Putamen (tissue), 1 donor: ENCODE measurements at places on chromosomes 4 and X.

DNA sequence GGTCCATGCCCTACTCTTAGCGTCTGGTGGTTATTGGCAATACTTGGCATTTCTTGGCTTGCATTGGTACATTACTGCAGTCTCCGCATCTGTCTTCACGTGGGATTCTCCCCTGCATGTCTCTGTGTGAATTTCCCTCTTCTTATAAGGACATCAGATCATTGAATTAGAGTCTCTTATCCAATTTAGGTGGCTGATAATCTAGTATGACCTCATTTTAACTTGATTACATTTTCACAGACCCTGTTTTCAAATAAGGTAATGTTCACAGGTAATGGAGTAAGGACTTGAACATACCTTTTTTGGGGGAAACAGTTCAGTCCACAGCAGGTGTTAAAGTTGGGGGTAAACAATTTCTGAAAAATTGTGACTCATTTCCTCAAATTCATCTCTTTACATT, 16.6 kb downstream of the KIAA0232 start:
- no peak for DNase-seq

GRCh38 chrX:50852524-50852923, 38.5 kb upstream of the SHROOM4 start:
- no peak for DNase-seq

DNA sequence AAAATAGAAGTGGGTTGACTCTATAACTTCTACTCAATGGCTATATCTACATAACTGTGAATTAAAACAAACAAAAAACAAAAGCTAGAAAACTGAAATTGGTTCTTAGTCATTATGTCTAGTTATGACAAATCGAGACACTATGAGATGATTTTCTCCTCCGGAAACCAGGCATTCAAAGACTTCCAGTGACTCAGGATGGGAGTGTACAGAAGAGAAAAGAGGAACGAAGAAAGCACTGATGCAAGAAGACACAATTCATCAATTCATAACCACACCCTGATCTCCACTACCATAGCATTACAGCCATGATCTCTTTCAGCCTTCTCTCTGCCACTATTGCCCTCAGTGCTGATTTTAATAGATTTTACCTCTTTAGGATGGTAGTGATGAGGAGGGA, 253.6 kb downstream of the CBLL2 start:
- DNase-seq = no peak

DNA sequence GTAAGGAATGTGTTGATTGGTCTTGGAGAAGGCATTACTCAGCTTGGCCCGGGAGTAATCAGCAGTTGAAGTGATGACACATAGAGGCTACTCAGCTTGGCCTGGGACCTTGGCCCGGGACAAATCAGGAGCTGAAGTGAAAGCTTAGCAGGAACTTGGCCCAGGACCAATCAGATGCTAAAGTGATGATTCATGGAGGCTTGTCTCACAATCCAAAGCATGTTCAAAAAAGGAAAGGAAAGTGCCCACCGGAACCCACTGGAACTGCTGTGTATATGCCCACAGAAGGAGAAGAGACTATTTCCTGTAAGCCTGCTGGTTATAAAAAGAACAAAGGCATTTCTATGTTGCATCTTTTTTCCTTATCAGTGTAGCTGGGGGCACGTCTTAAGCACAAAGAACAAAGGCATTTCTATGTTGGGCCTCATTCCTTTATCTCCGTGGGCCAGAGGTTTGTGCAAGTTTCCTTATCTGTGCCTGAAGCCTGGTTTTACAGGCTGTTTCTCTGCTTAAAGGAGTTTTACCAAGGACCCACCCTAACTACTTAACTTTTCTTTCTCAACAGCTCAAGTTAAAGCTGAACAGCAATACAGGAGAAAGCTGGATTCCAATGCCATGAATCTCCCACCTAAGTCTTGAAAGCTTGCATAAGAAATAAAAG, 1176.7 kb downstream of the NLGN4X start:
- DNase-seq = peak; percentile 7

GRCh38 chrX:19745077-19745476, 142.3 kb downstream of the SH3KBP1 start:
- no peak for DNase-seq

- DNase-seq = no peak
Observed at GRCh38 chr4:36064117-36064516, 180.2 kb downstream of the ARAP2 start.

- no peak for DNase-seq
Observed at GRCh38 chr4:170990989-170991589, 822.1 kb upstream of the GALNTL6 start.

GRCh38 chrX:30577362-30577991, at the start of gene TASL:
TASL (minus strand) TSS chrX:30577766; CDS start chrX:30560355, 17,411 bp downstream.
- DNase-seq = no peak

DNA sequence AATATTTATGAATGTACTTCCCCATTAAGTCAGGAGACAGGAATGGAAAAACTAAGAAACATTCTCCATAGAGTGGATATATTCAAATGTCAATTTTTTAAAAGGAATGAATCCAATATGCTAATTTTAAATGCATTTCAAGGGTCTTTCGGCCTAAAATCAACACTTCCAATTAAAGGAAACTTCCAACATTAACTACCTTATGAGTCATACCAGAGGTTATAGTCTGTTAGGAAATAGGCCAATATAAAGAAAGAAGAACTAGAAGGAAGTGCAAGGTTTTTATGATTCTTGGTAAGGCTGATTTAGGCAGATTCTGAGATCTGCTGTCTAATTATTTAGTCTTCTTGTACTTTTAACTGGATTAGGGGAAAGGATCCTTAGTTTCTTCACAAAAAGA, 260.1 kb upstream of the EDNRA start:
- DNase-seq = no peak

DNA sequence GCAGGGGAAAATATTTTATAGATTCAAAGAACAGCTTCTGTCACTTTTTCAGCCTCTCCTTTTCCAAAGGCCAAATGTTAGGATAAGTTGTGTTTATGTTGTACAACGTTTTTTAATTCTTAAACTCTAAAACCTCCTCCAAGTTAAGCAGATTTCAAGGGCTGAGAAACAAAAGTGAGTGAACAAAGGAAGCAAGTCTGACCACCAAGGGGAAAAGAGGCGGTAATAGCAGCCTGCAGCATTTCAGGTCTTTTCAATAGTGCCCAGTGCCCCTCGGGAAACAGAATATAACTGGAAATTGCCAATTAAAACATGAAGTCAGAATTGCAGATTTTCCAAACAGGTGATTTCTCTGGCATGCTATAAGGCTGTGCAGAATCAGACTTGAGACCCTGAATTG, 510.0 kb upstream of the HTR2C start:
- DNase-seq = no peak

- no peak for DNase-seq
Observed at GRCh38 chr4:31104577-31104976, 384.4 kb downstream of the PCDH7 start.

DNA sequence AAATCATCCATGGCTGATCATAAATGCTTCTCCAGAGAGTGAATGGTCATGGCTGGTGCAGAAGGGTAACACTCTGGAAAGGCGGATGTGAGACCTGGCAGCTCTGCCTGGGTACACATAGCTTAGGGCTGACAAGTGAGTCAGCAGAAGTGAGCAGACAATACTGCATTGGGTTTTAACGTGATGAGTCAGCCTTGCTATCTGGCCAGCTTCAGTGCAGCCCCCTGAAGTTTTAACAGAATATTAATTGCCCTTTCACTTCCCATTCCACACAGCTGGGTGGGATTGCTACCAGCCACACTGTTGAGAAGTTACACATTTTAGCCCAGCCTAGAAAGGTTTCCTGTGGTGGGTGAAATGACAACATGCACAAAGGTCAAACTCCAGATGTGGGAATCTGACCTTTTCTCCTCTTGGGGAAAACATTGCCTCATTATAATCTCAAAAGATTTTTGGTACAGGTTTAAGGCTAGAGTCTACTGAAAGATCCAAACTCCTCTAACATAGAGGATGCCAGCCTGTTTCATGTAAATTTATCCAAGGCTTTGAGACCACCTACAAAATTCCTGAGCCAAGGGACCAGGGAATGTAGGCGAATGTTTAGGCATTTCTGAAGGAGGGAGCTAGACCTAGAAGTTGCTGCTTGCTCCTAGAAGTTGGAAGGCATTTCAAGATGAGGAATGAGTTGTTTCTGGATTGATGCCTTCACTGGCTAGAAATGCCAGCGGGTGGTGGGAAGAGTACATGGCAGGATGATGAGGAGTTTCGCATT, 230.3 kb upstream of the PGRMC2 start:
- peak; percentile 1 for DNase-seq

- DNase-seq = peak; percentile 47
Observed at GRCh38 chr4:98939892-98940298, 11.0 kb upstream of the EIF4E start.
